Stimulated activated CD4-positive, alpha-beta T cell treated with anti-CD3 and anti-CD28 coated beads, Interleukin-15, amount 100 ng/mL, for 24 hours (primary cell): ENCODE measurements at places on chromosomes 5 and 9.

DNA sequence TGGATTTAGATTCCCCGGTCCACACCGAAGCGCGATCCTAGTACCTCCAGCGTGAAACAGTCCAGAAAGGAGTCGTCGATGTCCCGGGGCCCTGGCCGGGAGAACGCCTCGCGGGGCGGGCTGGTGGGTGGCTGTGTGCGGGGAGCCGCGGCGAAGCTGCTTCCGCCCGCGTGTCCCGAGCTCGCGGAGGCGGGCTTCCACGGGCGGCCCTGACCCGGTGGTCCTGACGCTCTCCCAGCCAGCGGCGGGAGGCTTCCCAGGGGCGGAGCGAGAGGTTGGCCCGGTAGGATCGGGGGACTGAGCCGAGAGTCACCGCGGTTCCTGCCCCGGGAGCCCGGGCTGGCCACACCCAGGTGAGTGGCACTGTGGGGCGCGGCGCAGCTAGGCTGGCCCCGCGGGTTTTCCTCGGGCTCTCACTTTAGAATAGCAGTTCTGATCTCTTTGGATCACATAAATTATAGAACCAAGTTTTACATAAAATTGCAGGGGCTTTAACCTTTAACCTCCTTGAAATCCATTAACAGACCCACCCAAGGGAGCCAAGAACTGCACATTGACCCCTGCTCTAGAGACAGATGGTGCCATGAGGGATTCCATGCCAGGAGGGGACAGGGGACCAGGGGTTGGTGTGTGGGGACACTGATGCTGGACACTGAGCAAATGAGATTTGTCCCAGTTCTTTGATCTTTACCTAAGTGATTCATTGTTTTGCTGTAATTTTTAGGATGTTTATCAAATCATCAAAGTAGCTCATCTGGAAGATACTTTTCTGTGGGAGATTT is 29.2 kb upstream of the IL31RA start:
- DNase-seq = peak; percentile 18

DNA sequence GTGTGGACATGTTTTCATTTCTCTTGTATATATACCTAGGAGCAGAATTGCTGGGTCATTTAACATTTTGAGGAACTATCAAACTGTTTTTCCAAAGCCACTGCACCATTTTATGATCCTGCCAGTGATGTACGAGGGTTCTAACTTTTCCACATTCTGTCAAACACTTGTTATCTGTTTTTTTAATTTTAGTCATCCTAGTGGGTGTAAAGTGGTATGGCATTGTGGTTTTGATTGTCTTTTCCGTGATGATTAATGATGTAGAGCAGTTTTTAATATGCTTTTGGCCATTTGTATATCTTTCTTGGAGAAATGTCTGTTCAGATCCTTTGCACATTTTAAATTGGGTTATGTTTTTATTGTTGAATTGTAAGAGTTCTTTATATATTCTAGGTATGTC is 107.0 kb downstream of the MELK start:
- no peak for DNase-seq

DNA sequence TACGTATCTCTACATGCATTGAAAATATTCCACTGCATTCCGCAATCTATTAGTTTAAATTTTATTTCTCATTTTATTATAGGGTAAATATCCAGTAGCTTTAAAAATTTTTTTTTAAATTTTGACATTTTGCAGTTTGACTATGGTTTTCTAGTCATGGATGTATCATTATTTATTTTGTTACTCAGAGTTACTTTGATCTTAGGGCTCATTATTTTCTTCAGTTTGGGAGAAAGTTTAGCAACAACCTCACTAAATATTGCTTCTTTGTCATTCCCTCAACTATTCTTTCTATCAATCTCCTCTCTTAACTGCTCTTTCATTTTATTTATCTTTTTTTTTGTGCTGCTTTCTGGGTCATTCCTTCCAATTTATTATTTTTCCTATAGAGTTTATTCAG is 100.5 kb upstream of the SLCO6A1 start:
- no peak for DNase-seq

GRCh38 chr5:97452646-97453045 is 269.6 kb upstream of the RIOK2 start:
- no peak for DNase-seq

- no peak for DNase-seq
Measured at GRCh38 chr5:33167541-33167940, 273.2 kb upstream of the TARS1 start.

DNA sequence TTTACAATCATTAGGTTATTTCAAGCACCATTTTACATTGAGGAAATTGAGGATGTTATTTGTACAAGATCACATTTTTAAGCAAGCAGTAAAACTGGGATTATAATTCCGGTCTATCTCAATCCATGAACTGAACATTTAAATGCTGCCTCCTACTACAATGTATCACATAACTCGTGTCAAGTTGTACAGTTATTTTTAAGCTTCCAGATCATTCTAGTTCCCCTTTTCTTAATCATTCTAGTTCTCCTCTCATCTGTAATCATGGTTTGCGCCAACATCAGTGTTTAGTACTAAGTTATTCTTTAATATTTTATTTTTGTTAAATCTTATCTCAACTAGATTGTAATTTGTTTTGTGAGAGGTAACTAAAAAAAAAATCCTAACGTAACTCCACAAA is 2.4 kb upstream of the UHRF2 start:
- DNase-seq = no peak

GRCh38 chr5:93575461-93576414 is 5.3 kb downstream of the NR2F1-AS1 start:
- DNase-seq = no peak

- no peak for DNase-seq
Measured at GRCh38 chr5:81207009-81207408, 26.1 kb upstream of the CKMT2 start.

DNA sequence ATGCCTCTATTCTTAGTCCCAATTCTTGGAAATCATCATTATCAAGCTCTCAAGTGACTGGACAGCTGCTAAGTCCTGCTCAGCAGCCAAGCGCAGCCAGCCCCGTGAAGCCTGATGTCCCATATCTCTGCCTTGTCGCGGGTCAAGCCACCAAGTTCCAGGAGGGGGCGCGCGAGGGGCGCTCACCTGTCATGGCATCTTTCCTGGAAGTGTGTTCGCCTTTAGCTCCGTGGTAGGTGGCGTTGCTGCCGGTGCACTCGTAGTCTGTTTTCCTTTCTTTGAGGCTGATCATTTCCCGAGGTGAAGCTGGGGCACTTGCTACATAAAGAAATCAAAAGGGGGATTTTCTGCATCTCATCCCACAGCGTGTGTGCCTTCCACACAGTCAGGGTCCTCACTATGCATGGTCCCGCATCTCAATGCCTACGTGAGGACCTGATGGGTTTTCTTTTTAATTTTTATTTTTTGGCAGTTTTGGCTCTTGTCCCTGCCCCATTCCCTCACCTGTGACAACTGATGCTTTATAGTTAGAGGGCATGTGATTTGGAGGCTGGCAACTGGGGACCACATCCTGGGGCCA is 227.0 kb upstream of the DAP start:
- peak; percentile 83 for DNase-seq

- no peak for DNase-seq
Measured at GRCh38 chr9:76926324-76926741, 20.4 kb upstream of the PRUNE2 start.

DNA sequence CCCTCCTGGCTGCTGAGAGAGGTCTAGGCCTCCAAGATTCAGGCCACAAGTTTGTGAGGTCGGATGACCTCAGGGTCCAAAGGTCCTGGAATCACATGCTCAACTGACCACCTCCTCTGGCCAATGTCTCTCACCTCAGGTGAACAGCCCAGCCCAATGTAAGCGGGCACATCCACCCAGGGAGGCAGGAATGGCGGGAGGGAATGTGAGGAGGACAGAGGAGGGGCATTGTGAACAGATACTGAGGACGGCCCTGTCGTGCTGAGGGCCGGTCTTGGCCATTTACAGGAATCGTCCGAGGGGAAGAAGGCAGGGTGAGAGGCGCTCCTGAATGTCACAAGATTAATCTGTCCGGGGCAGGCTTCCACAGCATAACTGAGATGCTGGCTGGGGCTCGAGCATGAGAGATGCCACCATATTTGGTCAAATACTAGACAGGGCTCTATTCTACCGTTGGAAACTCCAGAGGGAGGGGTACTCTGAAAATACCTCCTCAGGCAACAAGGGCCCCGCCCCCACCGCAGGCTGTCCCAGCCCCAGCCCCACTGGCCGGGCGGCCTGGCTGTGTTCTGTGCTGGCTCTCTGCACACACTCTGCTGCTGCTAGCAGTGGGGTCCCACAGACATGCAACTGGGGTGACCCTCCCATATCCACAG is 1.5 kb upstream of the IL17B start:
- DNase-seq = no peak

DNA sequence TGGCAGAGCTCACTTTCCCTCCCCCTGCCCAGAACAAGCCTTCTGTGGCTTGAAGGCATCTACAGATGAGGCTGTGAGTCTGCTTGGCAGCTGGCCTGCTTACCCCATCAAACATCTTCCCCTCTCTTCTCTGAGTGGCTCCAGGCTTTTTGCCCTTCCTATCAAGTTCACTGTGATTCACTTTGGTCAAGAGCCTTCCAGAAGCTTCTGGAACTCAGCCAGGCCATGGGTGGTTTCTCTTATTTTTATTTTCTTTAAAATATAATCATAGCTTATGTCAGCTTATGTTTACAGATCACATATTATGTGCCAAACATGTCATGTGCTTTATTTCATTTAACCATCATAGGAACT is 267.0 kb downstream of the SEC61B start:
- DNase-seq = no peak

DNA sequence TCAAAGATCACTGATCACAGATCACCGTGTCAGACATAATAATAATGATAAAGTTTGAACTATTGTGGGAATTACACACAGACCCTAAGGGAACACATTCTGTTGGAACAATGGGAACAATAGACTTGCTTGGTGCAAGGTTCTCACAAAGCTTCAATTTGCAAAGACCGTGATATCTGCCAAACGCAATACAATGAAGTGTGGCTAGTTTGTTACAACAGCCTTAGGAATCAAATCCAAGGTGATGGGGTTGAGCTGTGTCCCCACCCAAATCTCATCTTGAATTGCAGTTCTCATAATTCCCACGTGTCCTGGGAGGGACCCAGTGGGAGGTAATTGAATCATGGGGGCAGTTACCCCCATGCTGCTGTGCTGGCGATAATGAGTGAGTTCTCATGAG is 20.8 kb downstream of the KYAT1 start:
- DNase-seq = no peak

GRCh38 chr9:99762470-99762869 is 59.2 kb upstream of the NR4A3 start:
- no peak for DNase-seq

GRCh38 chr5:113608113-113608596 is 94.7 kb downstream of the YTHDC2 start:
- DNase-seq = no peak

DNA sequence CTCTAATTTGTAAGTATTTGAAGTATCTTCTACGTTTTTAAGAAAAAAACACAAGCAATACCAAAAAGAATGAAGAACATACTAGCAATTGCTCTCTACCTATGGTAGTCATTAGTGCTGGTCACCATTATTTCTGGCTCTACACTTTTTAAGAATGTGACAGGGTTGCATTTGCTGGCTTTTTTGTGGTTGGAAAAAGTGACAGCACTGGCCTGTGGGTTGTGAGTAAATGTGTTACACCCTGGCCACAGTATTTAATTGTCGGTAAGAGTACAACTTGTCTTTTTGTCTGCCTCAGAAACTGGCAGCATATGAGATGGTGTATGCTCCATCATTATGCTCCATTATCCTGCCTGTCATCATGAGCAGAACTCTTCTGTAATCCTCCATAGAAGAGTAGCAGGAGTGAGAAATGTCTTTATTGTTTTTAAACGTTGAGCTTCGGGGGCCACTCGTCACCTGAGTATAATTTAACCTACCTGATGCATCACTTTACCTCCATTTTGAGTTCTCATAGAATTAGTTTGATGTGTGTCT is 449.8 kb downstream of the ISL1 start:
- DNase-seq = no peak

- DNase-seq = no peak
Measured at GRCh38 chr5:6423327-6424109, 25.1 kb upstream of the UBE2QL1 start.

GRCh38 chr9:73528926-73529325 is 377.3 kb downstream of the ANXA1 start:
- no peak for DNase-seq

GRCh38 chr5:165783024-165783423 is 2277.6 kb downstream of the MAT2B start:
- DNase-seq = no peak

DNA sequence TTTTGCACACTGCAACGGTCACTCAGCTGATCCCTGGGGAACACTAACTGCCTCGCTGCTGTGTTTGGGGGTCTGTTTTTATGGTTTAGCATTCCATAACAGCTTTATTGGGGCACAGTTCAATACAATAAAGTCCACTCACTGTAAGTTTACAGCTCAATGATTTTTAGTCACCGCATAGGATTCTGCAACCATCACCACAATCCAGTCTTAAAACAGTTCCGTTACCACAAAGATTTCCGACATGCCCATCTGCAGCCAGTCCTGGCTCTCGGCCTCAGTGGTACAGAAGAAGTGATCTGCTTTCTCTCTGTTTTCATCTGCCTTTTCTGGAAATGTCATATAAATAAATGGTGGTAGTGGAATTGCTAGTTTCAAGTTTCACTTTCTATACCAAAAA is 23.6 kb downstream of the OR2V2 start:
- DNase-seq = no peak

DNA sequence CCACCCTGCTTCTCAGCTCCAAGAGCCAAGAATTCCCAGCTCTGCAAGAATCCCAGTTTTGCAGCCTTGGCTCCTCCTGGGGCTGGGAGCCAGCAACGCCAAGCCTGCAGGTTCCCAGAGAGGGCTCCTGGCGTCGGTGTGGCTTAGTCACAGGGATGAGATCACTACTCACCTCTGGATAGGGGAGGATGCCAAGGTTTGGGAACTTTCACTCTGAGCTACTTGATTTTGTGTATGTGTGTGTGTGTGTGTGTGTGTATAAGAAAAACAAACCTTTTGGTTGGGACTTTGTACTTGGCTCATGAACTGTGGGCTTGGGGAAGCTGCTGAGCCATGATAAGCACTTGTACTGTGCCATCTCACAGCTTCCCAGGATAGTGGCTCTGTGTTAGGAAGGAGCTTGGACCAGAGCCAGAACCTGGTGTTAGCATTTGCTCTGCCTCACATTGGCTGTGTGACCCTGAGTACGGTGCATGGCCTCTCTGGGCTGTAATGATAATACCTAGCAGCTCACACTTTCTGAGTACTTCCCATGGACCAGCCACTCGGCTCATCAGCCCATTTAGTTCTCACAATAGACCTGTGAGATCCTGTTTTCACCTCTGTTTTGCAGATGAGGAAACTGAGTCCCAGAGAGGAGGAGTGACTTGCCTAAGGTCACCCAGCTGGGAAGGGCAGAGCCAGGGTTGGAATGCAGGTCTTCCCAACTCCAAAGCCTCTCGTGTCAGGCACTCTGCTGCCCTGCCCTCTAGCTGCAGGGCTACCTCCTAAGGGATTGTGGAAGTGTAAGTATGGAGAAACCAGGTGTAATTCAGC is 41.4 kb upstream of the DAB2IP start:
- no peak for DNase-seq

- DNase-seq = no peak
Measured at GRCh38 chr5:96111080-96111756, 149.6 kb upstream of the ELL2 start.

DNA sequence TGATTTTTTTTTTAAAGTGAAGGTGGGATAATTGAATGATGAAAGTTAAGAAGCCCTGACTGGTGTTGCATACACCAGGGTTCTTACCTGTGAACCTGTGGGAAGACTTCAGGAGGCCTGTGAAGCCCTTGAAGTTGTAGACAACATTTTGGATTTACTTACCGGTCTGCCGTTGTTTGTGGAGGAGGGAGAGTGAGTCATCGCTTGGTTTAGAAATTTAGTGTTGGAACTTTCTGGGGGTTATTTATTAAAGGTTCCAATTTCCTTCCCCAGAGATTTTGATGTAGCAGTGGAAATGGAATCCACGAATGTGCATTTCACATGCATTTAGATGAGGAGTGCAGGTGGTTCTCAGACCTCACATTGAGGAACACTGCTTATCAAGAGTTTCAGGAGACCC is 49.6 kb downstream of the ARHGAP26 start:
- DNase-seq = no peak
